ENCODE measurements at places on chromosomes 3 and 15.

GRCh38 chr3:128605091-128606046, 45.2 kb downstream of the RPN1 start:
- DNase-seq: no peak

DNA sequence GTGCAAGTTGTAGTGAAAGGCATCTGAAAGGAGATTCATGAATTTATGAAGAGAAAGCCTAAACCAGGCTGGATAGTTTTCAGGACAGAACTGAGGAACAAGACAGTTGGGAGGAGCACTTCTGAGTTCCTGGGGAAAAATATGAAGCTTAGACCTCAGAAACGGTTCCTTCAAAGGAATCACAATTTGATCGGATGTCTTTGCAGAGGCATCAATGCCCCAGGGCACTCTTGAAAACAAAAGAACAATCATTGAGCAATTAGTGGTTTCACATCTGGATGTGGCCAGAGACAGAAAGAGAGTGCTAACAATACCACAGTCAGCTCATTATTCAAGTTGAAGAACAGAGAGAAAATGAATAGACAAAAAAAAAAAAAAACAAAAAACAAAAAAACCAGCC, 86.2 kb downstream of the KLF13 start:
- DNase-seq: no peak

GRCh38 chr3:21960033-21960432, 209.0 kb upstream of the ZNF385D start:
- no peak for DNase-seq

- DNase-seq: no peak
These were observed 139.7 kb upstream of the HES1 start for GRCh38 chr3:193996221-193996620.

GRCh38 chr3:120424976-120425570, 25.7 kb downstream of the FSTL1 start:
- DNase-seq: no peak

- no peak for DNase-seq
These were observed 7.8 kb upstream of the GPR171 start for GRCh38 chr3:151210676-151211381.

- no peak for DNase-seq
These were observed 9.6 kb upstream of the SMARCC1 start for GRCh38 chr3:47791193-47791855.

- no peak for DNase-seq
These were observed 2.2 kb upstream of the ALPK3 start for GRCh38 chr15:84814916-84815315.

GRCh38 chr15:53658827-53659555, 100.5 kb downstream of the WDR72 start:
- DNase-seq: no peak

DNA sequence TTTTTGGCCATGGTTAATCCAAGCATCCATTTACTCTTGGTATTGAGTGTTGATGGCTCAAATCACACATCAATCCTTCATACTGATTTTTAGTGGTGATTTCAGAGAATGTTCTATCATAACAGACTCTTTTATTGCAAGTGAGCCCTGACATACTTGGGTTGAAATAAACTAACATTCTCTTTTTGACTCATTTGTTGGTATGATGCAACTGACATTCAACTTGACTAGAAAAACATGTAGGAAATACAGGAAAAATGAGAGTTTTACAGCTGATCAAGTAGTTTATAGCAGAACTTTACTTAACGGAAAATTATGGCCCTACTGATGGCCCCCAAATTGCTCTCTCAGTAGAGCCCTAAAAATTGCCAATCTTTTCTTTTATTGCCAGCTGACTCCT, 173.9 kb upstream of the CD96 start:
- DNase-seq: no peak

GRCh38 chr3:33046521-33046920, 50.4 kb downstream of the GLB1 start:
- DNase-seq: no peak

- DNase-seq: peak; percentile 62
These were observed 69.7 kb downstream of the USF3 start for GRCh38 chr3:113626503-113627371.

- no peak for DNase-seq
These were observed at the start of gene LCTL for GRCh38 chr15:66565741-66566144. TSS of gene LCTL (minus strand) at chr15:66565998. CDS start at chr15:66565365, 633 bp downstream.

GRCh38 chr3:169700195-169700594, 36.7 kb upstream of the MECOM start:
- no peak for DNase-seq

GRCh38 chr15:89361451-89362202, 27.0 kb upstream of the POLG start:
- DNase-seq: peak; percentile 78

GRCh38 chr3:73635254-73635653, 10.5 kb upstream of the PDZRN3 start:
- DNase-seq: no peak

DNA sequence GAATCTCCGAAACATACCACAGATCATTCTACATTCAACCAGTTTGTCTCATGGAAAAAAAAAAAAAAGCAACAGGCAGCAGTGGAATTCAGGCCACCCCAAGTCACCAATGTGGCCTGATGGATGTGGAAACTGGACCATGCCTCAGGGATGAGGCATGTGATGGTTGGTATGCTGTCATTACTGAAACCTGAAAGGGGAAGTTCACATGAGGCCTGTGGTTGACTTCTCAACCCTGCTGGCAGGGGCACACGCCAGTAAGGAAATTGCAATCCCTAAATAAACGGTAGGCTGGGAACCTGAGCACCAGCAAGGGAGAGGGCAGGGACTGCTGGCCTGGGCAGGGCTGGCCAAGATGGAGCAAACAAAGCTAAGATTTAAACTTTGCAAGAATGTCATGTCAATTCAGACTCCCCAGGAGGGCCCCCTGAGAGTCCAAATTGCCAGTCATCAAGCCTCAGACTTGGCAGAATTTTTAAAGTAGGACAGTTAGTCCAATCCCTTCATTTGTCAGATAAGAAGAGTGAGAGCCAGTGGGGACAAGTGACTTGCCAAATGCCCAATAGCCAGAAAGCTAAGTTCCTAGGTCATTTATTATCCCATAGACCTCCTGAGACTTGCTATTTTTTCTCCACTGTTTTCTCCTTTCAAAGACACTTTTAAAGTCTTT, 310.4 kb downstream of the ERC2 start:
- DNase-seq: no peak

DNA sequence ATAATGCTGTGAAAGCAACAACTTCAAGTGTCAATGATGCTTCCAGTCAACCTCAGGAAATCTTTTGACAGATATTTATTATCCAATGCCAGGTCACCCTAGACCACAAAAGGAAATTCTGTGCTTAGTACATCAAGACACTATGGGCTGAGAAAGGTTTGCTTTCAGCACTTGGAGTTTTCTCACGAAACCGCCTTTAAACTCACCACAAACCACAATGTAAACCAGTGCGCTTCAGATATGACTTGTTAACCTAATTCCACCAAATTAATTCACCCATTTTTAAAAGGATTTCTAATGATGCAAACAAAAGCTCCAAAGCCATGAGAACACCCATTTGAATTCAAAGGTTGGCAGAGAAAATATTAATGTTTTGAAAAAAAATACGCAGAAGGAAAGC, 292.9 kb upstream of the NR2F2 start:
- no peak for DNase-seq

DNA sequence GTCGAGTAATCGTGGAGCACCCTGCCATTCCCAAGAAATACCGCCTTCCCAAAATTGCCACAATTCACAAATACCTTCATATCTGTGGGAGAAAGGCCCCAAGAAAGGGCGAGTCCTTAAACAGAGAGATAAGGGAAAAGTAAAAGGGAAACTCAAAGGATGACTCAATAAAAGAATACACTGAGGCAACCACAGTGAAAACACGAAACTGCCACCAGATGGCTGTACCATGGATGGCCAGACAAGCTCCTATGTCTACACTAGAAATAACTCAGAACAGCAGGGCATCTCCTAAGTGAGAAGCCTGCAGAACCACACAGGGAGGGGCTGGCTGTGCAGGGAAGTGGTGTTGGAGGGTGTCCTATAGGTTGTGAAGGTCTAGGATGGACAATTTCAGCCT, 25.0 kb downstream of the SRGAP3 start:
- no peak for DNase-seq

DNA sequence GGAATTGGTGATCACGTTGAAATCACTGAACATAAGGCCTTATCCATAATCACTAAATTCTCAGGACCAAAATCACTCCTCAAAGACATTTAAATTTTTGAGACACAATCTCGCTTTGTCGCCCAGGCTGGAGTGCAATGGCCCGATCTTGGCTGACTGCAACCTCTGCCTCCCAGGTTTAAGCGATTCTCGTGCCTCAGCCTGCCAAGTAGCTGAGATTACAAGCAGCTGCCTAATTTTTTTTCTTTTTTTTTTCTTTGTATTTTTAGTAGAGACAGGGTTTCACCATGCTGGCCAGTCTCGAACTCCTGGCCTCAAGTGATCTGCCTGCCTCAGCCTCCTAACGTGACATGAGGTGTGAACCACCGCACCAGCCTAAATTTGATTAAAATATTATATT, 61.7 kb downstream of the PLOD2 start:
- no peak for DNase-seq

DNA sequence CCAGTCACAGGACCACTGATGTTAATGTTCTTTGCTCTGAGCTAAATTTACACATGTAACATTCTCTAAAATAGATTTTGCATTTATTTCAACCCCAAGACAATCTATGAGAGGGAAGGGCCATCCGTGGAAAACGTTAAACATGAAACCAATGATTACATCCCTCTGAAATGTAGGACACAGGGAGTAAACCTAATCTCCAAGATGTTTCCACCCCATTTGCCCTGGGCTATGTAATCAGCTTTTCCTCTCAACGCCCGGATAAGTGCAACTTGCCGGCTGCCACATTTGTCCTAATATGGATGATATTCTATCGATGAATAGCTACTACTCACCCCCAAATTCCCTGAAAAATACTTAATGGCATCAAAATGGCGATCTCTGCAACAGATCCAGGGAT, 6.4 kb upstream of the FMN1 start:
- DNase-seq: no peak

DNA sequence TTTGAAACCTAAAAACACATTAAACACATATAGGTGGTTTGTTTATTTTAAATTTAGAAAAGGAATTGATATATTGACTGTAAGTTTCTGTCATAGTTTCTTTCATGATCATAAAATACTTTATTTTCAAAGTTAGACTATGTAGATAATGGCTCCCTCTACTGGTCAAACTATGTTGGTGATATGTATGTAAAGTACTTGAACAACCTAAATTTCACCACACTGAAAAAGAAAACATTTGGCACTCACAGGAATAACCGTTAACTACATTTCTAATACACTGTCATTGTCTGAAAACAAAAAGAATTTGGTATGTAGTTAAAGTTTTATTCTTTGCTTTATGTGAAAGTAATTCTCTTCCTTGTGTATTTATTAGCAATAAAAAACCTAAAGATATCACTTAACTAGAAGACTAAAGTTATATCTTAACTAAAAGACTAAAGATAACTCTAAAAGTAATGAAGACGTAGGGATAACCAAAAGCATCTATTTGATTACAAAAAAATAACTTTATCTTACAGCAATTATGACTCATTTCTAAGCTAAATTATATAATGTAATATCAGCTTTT, 427.5 kb downstream of the VGLL3 start:
- peak; percentile 12 for DNase-seq

- DNase-seq: no peak
These were observed 332.7 kb upstream of the SLCO3A1 start for GRCh38 chr15:91520850-91521249.

GRCh38 chr3:146469150-146470017, at the start of gene PLSCR2:
TSS of gene PLSCR2 (minus strand) at chr3:146469561. CDS start at chr3:146459904, 9,657 bp downstream.
- DNase-seq: peak; percentile 39

DNA sequence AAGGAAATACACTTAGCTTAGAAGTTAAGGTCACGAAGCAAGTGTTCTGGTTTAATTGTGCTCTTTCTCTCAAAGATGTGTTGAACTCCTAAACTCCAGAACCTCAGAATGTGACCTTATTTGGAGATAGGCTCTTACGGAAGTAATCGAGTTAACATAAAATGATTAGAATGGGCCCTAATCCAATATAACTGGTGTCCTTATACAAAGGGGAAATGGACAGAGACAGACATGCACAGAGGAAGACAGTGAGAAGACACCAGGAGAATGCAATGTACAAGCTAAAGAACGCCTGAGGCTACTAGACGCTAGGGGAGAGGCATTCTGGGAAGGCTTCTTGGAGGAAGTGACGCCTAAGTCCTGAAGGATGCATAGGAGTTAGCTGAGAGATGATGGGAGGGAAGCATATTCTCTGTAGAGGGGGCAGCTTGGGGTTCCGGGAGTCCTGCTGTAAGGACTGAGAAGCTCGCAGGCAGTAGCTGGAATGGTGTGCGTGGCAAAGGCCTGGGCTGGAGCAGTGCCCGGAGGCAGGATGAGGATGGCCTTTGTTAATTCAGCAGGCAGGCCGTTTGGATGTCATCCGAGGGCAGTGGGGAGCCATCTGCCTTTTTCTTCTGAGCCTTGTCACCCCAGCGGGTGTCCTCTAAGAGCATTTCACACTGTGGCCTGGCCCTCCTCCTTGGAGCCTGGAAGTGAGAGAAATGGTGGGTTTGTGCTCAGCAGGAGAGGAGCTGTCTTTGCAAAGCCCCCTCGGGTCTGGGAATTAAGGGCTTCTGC, 513.4 kb downstream of the SHQ1 start:
- no peak for DNase-seq

- DNase-seq: no peak
These were observed 1.7 kb downstream of the LRRC2 start for GRCh38 chr3:46564190-46565021.

DNA sequence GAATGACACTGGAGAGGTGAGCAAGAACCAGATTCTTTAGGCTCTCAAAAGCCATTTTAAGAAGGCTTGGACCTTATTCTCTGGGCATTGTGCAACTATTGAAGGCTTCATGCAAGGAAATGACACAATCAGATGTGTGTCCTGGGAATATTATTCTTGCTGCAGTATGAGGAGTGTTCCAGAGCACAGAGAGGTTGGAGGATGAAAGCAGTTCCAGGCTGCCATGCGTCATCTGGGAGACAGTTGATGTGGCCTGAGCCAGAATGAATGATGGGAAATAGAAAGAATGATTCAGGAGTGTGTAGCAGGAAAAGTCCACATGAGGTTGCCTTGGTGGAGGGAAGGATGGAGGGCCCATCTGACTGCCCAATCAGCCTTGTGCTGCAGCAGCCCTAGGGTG, 123.1 kb downstream of the CHCHD6 start:
- no peak for DNase-seq

DNA sequence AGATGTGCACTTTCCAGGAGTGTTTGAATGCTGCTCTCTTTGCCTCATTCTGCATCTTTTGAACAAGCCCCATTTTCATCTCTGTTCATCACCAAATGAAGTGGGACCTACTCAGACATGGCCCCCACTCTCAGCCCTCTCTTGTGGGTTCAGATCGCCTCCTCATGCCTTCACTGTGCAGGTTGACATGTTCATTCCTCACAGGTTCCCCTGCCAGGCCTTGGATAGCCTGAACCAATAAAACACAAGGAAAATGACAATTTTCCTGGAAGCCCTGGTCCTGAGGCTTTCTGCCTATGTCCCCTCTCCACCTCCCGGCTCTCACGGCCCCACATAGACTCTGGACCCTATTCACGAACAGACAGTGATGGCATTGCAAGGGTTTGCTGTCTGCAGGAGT, 17.7 kb downstream of the KLF15 start:
- no peak for DNase-seq
